Fibroblast of lung (primary cell): ENCODE measurements at places on chromosomes 7 and 10. TPM values are rescaled to one million over a fixed set of nuclear protein-coding genes. Genes with fewer than 3 reads are reported as not detected.
A peak's percentile ranks its signal among the peaks of the same experiment; 100 is the strongest.

DNA sequence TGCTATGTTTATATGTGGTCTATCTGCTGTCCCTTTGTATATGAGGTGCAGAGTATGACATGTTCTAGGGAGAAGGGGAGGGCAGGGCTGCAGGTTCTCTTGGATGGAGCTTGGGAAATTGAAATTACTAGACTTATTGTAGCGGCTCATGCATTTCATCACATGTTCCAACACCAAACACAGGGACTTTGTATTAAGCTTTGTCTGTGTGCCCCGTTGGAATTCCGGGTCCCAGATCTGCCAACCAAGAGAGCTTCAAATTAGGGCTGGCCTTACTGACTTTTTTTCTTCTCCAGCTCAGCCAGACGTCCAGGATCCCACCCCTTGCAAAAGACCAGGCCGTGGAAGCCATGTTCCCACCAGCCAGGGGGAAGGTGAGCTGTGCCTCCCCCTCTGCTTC lies 3.4 kb downstream of the ZNF789 start:
- no peak for DNase-seq

- peak; percentile 14 for DNase-seq
These were observed 61.5 kb downstream of the PTN start for GRCh38 chr7:137282043-137282442.

GRCh38 chr7:88668591-88668990 lies 90.9 kb upstream of the ZNF804B start:
- DNase-seq: no peak

DNA sequence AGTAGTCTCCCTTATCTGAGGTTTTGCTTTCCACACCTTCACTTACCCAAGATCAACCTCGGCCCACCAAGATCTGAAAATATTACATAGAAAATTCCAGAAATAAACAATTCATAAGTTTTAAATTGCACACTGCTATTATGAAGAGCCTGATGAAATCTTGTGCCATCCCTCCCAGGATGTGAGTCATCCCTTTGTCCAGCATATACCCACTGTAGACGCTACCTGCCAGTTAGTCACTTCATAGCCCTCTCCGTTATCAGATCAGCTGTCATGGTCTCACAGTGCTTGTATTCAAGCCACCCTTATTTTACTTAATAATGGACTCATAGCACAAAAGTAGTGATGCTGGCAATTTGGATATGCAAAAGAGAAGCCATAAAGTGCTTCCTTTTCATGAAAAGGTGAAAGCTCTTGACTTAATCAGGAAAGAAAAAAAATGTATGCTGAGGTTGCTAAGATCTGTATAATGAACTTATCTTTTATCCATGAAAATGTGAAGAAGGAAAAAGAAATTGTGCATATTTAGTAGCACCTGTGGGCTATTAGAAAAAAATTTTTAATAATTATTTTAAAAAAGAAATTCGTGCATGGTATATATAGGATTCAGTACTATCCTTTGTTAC lies 9.8 kb upstream of the MRPS16 start:
- peak; percentile 86 for DNase-seq

DNA sequence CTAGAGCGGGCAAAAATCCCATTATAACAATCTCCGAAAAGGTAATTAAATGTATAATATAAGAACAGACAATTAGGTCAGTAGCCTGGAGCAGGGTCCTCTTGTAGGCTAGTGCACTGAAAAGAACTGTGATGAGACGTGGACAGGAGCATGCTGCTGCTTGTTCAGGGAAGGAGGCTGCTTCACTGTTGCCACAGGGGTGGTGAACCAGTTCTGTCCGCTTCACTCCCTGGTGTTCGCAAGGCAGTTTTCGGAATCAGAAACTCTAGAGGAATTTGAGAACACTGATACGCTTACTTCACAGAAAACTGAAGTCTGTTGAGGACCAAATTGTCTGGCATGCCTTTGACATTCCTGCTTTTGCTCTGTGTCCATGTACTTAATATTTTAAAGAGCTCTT lies 17.4 kb downstream of the ZNRF2 start:
- DNase-seq: no peak

GRCh38 chr7:103031781-103032180 lies 42.8 kb downstream of the FBXL13 start:
- peak; percentile 48 for DNase-seq

DNA sequence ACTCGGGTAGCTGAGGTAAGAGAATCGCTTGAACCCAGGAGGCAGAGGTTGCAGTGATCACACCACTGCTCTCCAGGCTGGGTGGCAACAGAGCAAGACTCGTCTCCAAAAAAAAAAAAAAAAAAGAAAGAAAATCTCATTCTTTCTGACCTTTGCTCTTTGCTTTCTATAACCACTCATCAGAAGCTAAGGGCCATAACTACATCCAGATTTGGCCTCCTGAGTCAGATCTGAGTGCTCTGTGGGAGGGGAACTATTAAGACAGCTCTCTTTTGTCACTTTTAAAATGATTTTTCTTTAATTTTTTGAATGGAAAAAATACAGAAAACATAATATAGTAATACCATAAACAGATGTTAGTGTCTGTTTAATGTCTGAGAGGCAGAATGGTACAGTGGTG lies 210.1 kb downstream of the KIAA1217 start:
- DNase-seq: no peak

GRCh38 chr7:70036695-70037094 lies 438.4 kb downstream of the AUTS2 start:
- DNase-seq: no peak

DNA sequence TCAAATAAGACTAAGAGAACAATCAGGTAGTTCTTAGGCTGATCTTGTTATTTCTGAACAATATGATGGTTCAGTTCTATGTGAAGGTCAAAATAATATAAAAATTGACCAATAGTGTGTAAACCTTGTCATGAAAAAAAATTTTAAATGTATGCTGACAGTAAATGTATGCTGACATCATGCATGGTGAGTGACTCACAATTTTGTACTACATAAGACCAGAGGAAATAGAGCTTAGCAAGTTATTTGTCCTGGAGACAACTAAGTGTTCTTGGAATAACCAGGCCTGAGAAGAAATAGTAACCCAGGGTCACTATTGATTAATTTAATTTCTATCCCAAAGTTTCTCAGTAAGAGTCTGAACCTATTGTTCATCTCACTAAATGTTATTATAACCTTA lies 182.2 kb upstream of the PCDH15 start:
- peak; percentile 19 for DNase-seq

GRCh38 chr7:43163885-43164284 lies 51.4 kb downstream of the HECW1 start:
- no peak for DNase-seq

GRCh38 chr7:77238703-77239136 lies 39.1 kb upstream of the FGL2 start:
- DNase-seq: no peak

GRCh38 chr7:104453190-104453589 lies 124.8 kb downstream of the LHFPL3 start:
- no peak for DNase-seq

DNA sequence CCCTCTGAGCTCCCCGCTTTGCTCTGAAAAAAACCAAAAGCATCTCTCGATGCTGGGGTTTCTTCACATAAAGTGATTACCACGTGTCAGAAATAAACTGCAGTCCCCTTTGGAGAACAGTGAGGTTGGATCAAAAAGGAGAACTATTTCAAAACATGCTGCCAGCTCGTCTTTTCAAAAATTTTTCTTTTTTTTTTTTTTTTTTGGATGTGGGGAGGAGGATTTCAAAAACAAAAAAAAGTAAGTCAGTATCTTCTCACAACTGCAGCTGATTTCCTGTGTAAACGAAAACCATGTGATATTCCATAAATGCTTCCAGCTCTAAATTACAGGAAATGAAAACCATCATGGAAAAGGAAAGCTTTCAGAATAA lies 155.0 kb upstream of the LYZL2 start:
- DNase-seq: peak; percentile 63

- DNase-seq: no peak
These were observed 73.7 kb upstream of the ABCB5 start for GRCh38 chr7:20541608-20542349.

GRCh38 chr10:132878091-132878729 lies 64.2 kb downstream of the CFAP46 start:
- no peak for DNase-seq

- DNase-seq: no peak
These were observed 18.3 kb upstream of the ITGB1 start for GRCh38 chr10:32976338-32976737.

DNA sequence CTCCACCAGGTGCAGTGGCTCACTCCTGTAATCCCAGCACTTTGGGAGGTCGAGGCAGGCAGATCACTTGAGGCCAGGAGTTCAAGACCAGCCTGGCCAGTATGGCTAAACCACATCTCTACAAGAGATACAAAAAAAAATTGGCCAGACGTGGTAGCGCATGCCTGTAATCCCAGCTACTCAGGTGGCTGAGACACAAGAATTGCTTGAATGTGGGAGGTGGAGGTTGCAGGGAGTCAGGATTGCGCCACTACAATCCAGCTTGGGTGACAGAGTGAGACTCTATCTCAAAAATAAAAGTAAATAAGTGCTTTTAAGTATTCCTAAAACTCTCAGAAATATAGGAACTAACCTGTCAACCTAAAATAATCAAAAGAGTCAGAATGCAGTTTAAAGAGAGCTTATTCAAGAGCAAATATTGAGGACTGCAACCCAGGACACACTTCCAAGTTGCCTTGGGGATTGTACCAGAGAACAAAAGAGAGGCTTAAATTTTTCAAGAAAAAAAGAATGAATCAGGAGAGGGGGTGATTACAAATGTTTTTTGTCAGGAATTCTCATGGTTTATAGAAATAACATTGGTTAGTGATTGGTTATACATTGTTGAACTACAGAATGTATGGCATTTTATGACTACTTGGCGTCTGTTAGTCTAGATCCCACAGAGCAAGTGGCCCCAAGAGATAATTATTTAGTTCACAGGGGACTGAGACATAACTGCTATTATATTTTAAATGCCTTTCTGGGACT lies 33.2 kb upstream of the PPP1R9A start:
- no peak for DNase-seq

- DNase-seq: no peak
These were observed 164.3 kb downstream of the CREB5 start for GRCh38 chr7:28576656-28577055.

DNA sequence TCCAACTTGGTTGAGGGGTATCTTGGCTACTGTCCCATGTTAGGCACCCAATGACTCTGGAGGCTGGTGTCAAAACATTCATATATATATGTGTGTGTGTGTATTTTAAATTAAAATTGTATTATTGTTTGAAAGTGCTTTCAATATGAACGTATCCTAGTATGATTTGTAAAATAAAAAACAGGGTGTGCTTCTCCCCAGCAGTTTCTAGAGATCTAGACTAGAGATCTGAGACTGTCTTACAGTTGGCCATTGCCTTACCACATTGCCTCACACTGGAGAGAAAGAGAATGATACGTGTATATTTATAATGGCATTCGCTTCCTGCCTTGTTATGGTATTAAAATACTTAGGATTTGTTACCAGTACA lies 1.2 kb downstream of the BAG3 start:
- DNase-seq: peak; percentile 83

DNA sequence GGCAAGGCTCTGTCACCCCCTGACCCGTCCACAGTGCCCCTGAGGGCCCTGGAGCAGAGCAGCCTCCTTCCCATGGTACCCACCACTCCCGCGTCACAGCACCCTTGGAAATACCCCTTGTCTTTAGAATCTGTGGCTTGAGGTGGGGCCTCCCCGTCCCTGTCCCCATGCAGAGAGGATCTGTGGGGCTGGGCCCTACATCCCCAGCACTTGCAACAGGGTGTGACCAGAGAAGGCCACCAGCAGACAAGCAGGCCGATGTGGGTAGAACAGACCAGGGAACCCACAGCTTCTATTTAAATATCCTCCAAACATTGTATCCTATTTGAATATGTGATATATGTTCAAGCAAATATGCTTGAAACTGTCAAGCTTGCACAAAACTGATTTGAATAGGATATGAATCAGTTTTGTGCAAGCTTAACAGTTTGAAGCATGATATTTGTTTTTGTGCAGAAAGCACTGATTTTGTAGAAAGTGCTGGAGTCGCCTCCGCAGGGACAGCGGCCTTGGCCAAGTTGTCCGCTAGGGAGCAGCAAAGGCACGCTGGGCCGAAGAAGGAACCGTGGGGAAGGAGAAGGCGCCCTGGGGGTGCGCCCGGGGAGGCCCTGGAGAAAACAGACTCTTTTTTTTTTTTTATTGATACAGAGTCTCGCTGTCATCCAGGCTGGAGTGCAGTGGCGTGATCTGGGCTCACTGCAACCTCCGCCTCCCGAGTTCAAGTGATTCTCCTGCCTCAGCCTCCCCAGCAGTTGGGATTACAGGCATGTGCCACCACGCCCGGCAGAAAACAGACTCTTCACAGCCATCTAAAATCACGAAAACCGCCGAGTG lies 2.2 kb downstream of the CFAP46 start:
- DNase-seq: peak; percentile 42

- no peak for DNase-seq
These were observed 527.5 kb downstream of the GPAM start for GRCh38 chr10:111656066-111656465.

GRCh38 chr7:38681882-38682281 lies 50.7 kb upstream of the AMPH start:
- DNase-seq: peak; percentile 30

GRCh38 chr7:134905375-134905774 lies 80.9 kb upstream of the AGBL3 start:
- peak; percentile 96 for DNase-seq

GRCh38 chr10:93749218-93749799 lies 8.4 kb upstream of the LGI1 start:
- peak; percentile 15 for DNase-seq

- no peak for DNase-seq
These were observed 96.1 kb downstream of the PAXIP1 start for GRCh38 chr7:154906736-154907355.

DNA sequence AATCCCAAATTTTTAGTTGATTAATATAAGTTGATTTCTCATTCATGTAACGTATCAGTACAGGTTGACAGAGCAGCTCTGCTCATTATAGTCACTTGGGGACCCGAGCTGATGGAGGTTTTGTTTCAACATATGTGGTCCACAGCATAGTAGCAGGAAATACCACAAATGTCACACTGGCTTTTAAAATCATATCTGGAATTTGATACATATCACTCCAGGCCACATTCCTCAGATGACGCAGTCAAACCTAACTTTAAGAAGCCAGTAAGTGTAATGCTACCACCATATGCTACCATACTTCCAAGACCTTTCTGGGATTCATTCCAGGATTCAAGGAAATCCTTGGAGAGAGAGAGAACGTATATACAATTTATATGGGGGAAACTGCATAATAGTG lies 156.3 kb downstream of the PHF14 start:
- DNase-seq: peak; percentile 82

DNA sequence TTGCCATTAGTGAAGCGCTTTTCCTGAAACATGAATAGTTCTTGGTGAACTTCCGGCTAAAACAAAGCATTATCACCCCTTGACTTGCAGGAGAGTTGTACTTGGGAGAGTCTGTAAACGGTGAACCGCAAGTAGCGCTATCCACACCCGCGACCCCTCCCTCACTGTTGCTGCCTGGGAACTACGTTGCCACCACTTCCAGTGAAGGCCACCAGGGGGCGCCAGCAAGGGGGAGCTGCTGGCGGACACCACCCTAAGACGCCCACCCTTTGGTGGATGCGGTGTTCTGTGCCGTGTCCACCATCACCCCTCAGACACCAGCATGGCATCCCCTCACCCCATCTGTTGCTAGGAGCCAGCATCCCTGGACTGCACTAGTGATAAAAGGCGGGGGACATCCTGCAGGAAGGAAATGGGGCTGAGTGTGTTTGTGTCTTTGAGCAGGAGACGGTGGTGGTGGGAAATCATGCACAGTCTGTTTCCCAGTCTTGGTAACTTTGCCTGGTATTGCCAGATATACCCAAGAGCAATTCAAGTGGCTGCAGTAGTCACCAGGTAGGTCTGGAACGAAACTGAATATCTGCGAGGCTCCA lies 298.2 kb downstream of the FRMD4A start:
- DNase-seq: no peak

ZNF775 gene
- total RNA-seq: 7.7 and 9.6 TPM in 2 replicates

IDE gene
- total RNA-seq: 19.3 and 21.3 TPM in 2 replicates

RNF32 gene
- total RNA-seq: 2.6 and 2.8 TPM in 2 replicates

SLIT1 gene
- under 0.01 and 0.17 TPM in 2 replicates for total RNA-seq

STN1 gene
- 27.0 and 36.5 TPM in 2 replicates for total RNA-seq

SERPINE1 gene
- total RNA-seq: 41.3 and 167 TPM in 2 replicates
